HCT116 (cell line): ENCODE measurements at places on chromosomes 11 and 22. TPM values are rescaled to one million over a fixed set of nuclear protein-coding genes. Genes with fewer than 3 reads are reported as not detected.

Gene SCN3B
- 0.05 TPM for total RNA-seq

Gene SOX10
- not detected for total RNA-seq

Gene MPZL3
- 8.7 TPM for total RNA-seq

Gene TSPO
- total RNA-seq, result 192 TPM

Gene SYT13
- 1.4 TPM for total RNA-seq

Gene RTN4RL2
- 24.0 TPM for total RNA-seq

Gene OR56A1
- total RNA-seq, result not detected

- H3K4me1 ChIP-seq, result peaks cover 11% of the 10 kb centered on the region; the same call in 1 of the 2 replicates
- no peaks in the 10 kb centered on the region for H3K36me3 ChIP-seq
- no peaks in the 10 kb centered on the region for H3K27me3 ChIP-seq
- DNase-seq, result peak; percentile 40
- H3K4me3 ChIP-seq, result no peak overlapping the region
- no peak overlapping the region for H3K27ac ChIP-seq
Observed at GRCh38 chr11:33829430-33830141, 55.3 kb upstream of the FBXO3 start.

- H3K36me3 ChIP-seq, result no peaks in the 10 kb centered on the region; the same call in 1 of the 2 replicates
- no peak overlapping the region for H3K4me3 ChIP-seq
- H3K27ac ChIP-seq, result no peak overlapping the region
- DNase-seq, result no peak
Observed at GRCh38 chr11:121053244-121053643, 29.3 kb downstream of the TBCEL start.

GRCh38 chr11:124080327-124081001 lies 34.8 kb upstream of the VWA5A start:
- DNase-seq, result no peak
- no peak overlapping the region for H3K4me3 ChIP-seq
- H3K27me3 ChIP-seq, result peaks cover 60% of the 10 kb centered on the region
- no peaks in the 10 kb centered on the region for H3K4me1 ChIP-seq
- no peaks in the 10 kb centered on the region for H3K36me3 ChIP-seq

GRCh38 chr11:70281156-70281609 lies 10.7 kb downstream of the PPFIA1 start:
- no peaks in the 10 kb centered on the region for H3K27me3 ChIP-seq
- no peak overlapping the region for H3K4me3 ChIP-seq
- H3K4me1 ChIP-seq, result no peaks in the 10 kb centered on the region
- no peak for DNase-seq

- peaks cover 6% of the 10 kb centered on the region; the same call in 1 of the 2 replicates for H3K4me1 ChIP-seq
- peaks cover 26% of the 10 kb centered on the region; the same call in 1 of the 2 replicates for H3K36me3 ChIP-seq
- no peaks in the 10 kb centered on the region for H3K27me3 ChIP-seq
- H3K4me3 ChIP-seq, result no peak overlapping the region
Observed at GRCh38 chr11:531919-532526, 3.4 kb downstream of the HRAS start.

- peaks cover 38% of the 10 kb centered on the region for H3K4me1 ChIP-seq
- H3K27ac ChIP-seq, result no peak overlapping the region
Observed at GRCh38 chr11:122724520-122724919, 69.0 kb downstream of the UBASH3B start.

DNA sequence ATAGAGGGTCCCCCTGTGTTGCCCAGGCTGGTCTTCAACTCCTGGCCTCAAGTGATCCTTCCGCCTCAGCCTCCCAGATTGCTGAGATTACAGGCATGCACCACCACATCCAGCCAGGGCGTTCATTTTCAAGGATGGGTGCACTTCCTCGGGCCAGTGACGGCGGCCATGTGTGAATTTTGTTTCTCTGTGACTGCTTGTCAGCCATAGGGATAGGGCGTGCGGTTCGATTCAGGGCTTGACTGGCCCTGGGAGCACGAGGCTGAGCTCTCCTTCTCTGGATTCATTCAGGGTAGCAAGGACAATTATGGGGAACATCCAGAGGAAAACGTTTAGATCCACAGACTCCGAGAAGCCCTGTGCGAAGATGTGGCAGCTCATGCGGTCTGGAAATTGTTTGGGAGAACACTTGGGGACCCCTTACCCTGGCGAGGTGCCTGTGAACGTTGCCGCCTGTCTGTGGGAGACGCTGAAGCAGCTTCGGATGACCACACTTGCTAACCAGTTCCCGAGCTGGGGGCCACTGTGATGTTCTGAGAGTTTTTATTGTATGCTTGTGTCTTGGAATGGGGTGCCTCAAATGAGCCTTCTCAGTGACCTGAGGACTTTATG lies 2.9 kb downstream of the PTDSS2 start:
- peaks cover 11% of the 10 kb centered on the region for H3K36me3 ChIP-seq
- no peak for DNase-seq
- peaks cover 28% of the 10 kb centered on the region for H3K4me1 ChIP-seq
- H3K4me3 ChIP-seq, result no peak overlapping the region
- H3K27ac ChIP-seq, result no peak overlapping the region
- no peaks in the 10 kb centered on the region for H3K27me3 ChIP-seq

DNA sequence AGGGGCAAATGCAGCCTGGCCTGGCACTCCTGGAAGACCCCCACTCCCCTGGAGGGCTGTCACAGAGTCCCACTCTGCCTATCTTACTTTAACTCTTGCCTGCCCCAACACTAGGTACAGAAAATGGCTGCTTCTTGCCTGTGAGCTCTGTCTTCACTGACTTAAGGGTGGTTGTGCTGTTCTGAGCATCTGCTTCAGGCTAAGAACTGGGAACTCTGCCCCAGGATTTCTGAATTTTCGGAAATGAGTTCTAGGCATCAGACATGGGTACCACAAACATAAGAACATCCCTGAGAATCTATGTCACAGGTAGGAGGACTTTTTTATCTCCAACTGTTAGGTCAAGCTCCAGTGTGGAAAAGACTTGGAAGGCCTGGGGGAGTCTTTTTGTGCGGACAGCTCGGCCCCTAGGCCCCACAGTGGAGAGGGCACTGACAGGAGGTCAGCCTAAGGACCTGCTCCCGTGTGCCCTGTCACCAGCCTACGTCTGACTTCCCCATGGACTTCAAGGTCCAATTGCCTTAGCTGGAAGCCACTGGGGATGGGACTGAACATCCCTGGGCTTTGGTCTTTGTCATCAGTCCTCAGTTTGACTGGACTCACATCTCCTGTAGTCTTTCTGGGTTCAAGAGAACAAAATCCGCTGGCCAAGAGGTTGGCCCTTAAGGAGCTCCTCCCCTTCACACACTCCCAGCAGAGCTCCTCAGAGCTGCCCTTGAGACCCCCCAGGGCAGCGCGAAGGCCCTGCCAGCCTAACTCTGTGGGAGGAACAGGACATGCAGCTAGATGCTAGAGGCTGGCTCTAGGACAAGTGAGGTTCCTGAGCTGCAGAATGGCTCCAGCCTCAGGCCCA lies 31.9 kb downstream of the PPP2R1B start:
- no peak for DNase-seq
- no peak overlapping the region for H3K4me3 ChIP-seq
- no peak overlapping the region for H3K27ac ChIP-seq
- no peaks in the 10 kb centered on the region for H3K36me3 ChIP-seq
- H3K27me3 ChIP-seq, result no peaks in the 10 kb centered on the region
- peaks cover 19% of the 10 kb centered on the region; the same call in 1 of the 2 replicates for H3K4me1 ChIP-seq

GRCh38 chr11:34567733-34568132 lies 53.2 kb upstream of the EHF start:
- no peak overlapping the region for H3K4me3 ChIP-seq
- no peak overlapping the region for H3K27ac ChIP-seq
- no peaks in the 10 kb centered on the region for H3K27me3 ChIP-seq
- no peak for DNase-seq
- peaks cover 44% of the 10 kb centered on the region for H3K4me1 ChIP-seq

GRCh38 chr22:19467912-19468311 lies 11.1 kb downstream of the UFD1 start:
- no peaks in the 10 kb centered on the region for H3K4me1 ChIP-seq
- no peak overlapping the region for H3K4me3 ChIP-seq
- H3K27ac ChIP-seq, result no peak overlapping the region
- no peaks in the 10 kb centered on the region for H3K27me3 ChIP-seq
- no peak for DNase-seq

DNA sequence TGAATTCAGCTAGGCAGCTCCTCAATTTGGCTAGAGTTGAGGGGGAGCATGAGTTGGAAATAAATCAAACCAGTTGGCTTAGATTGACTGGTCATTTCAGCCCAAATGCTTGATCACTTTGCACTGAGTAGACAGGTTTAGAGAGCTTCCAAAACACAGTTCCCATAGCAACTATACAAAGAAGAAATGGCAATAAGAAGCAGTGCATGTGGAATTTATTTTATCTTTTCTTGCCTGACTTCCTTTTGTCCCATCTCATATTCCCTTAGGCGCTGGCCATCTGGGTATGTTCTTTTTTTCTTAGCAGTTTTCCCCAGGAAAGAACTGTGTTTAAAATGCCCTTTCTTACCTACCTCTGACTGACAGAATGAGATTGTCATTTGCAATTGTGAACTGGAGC lies 38.7 kb upstream of the C11orf87 start:
- H3K36me3 ChIP-seq, result no peaks in the 10 kb centered on the region
- H3K4me3 ChIP-seq, result no peak overlapping the region
- H3K27me3 ChIP-seq, result no peaks in the 10 kb centered on the region
- H3K27ac ChIP-seq, result no peak overlapping the region

- H3K27me3 ChIP-seq, result no peaks in the 10 kb centered on the region
- no peaks in the 10 kb centered on the region for H3K36me3 ChIP-seq
- no peak overlapping the region for H3K4me3 ChIP-seq
- H3K27ac ChIP-seq, result no peak overlapping the region
Observed at GRCh38 chr11:61907871-61908729, 9.3 kb downstream of the RAB3IL1 start.

DNA sequence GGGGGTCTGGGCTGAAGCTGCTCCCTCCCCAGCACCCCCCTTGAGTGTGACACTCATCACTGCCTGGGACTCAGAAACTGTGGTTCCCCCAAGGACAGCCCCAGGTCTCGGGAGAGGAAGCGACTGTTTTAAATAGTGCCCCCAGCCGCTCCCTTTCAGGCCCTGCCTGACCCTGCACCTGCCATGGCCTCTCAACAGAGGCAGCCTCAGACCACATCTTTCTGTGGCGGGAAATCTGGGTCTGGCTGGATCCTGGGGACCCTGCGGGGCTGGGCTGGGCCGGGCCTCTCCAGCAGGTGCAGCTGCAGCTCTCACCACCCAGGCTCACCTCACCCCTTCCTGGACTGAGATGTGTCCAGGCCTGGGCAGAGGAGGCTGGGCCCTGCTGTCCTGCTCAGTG lies 3.7 kb upstream of the IGLL1 start:
- H3K36me3 ChIP-seq, result no peaks in the 10 kb centered on the region
- H3K27ac ChIP-seq, result no peak overlapping the region
- no peak for DNase-seq
- H3K4me1 ChIP-seq, result no peaks in the 10 kb centered on the region
- no peaks in the 10 kb centered on the region for H3K27me3 ChIP-seq
- H3K4me3 ChIP-seq, result no peak overlapping the region

GRCh38 chr11:123268156-123268555 lies 73.1 kb upstream of the CLMP start:
- no peak overlapping the region for H3K4me3 ChIP-seq
- no peaks in the 10 kb centered on the region for H3K4me1 ChIP-seq
- peaks cover 10% of the 10 kb centered on the region; the same call in 1 of the 2 replicates for H3K27me3 ChIP-seq
- no peak for DNase-seq

GRCh38 chr11:111099028-111099713 lies 146.4 kb upstream of the POU2AF2 start:
- DNase-seq, result no peak
- no peak overlapping the region for H3K27ac ChIP-seq
- no peak overlapping the region for H3K4me3 ChIP-seq
- H3K36me3 ChIP-seq, result no peaks in the 10 kb centered on the region
- peaks cover 25% of the 10 kb centered on the region for H3K27me3 ChIP-seq
- H3K4me1 ChIP-seq, result peaks cover 6% of the 10 kb centered on the region; the same call in 1 of the 2 replicates

DNA sequence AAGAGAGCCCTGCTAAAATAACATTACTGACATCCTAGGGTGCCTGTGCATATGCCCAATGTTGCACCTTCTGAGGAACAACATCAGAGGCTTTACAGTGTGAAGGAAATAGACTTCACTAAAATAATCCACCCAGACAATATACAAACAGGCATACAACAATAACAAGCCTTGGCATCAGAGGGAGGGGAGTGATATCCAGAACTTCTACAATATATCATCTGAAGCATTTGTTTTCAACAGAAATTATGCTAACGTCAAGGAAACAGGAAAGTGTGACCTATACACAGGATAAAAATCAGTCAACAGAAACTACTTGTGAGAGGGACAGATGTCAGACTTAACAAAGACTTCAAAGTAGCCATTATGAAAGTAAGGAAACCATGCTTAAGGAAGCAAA lies 81.3 kb downstream of the CTNND1 start:
- no peak overlapping the region for H3K27ac ChIP-seq
- no peaks in the 10 kb centered on the region for H3K27me3 ChIP-seq
- no peaks in the 10 kb centered on the region for H3K36me3 ChIP-seq
- H3K4me1 ChIP-seq, result no peaks in the 10 kb centered on the region
- no peak overlapping the region for H3K4me3 ChIP-seq

GRCh38 chr11:45354976-45355705 lies 69.0 kb upstream of the SYT13 start:
- H3K36me3 ChIP-seq, result no peaks in the 10 kb centered on the region
- H3K27me3 ChIP-seq, result peaks cover 56% of the 10 kb centered on the region
- no peak overlapping the region for H3K27ac ChIP-seq
- DNase-seq, result no peak
- H3K4me1 ChIP-seq, result no peaks in the 10 kb centered on the region
- no peak overlapping the region for H3K4me3 ChIP-seq

DNA sequence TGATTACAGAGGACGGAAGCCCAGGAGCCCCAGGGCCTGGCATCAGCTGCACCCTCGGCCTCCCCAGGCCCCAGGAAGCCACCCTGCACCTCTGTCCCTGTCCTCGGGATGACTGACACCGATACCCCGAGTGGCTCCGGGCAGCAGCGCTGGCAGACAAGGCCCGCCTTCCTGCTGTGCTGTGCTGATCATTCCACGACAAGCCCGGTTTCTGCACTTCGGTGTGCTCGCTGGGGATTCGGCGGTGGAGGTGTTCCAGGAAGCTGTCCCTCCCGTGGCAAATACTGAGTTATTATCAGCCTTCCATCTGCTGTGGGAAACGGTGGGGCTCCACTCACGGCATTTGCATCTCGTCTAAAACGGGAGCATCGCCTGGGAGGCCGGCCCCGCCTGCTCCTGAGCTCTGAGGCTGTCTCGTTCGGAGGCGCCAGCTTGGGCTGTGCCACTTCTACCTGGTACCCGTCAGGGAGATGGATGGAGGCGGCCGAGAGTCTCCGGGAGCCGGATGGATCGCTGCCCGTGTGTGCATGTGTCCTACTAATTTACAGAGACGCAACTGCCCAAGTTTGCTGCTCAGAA lies 506.1 kb downstream of the BRD1 start:
- H3K4me3 ChIP-seq, result no peak overlapping the region
- H3K4me1 ChIP-seq, result no peaks in the 10 kb centered on the region
- H3K36me3 ChIP-seq, result no peaks in the 10 kb centered on the region
- no peak for DNase-seq

DNA sequence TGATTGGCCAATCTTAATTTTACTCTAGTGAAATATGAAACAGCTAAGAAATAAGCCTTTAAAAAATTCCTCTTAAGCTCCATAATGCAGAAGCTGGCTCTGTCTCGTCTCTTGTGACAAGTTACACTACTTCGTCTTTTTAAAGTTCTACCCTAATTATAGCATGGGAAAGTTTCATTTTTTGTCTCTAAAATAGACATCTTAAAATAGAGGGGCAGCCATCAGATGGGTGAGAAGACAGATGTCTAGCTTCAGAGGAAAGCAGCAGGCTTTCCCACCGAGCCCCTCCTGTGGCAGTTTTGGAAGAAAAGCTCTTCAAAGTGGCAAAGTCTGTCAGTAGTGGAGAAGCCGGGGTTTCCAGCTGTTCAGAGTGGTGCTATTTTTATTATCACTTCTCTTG lies 39.5 kb downstream of the XRRA1 start:
- no peak for DNase-seq
- H3K36me3 ChIP-seq, result no peaks in the 10 kb centered on the region; the same call in 1 of the 2 replicates
- H3K27ac ChIP-seq, result no peak overlapping the region
- H3K27me3 ChIP-seq, result no peaks in the 10 kb centered on the region
- H3K4me1 ChIP-seq, result no peaks in the 10 kb centered on the region
